Testis (tissue), 5 donors: ENCODE measurements at places on chromosomes 7 and 10.

GRCh38 chr10:78445308-78445707 lies 411.6 kb downstream of the RPS24 start:
- no peak for DNase-seq

- DNase-seq = no peak
Measured at GRCh38 chr10:71924771-71925170, 39.4 kb upstream of the CHST3 start.

- DNase-seq = no peak
Measured at GRCh38 chr10:113554214-113554613, 1.4 kb downstream of the HABP2 start.

DNA sequence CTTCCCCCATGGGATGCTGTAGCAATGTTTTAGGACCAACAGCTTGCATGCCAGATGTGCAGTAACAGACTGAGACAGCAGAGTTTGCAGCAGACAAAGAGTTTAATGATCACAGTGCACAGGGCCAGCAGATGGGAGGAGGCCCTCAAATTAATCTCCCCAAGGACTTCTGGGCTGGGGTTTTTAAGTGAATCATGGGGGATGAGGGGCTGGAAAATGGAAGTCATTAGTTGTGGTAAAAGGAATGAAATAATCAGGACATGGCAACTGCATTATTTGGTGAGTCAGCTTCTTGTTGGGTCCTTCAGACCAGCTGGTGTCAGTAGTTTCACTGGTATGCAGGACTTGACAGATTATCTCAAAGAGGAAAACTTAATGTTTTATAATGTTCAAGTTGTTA lies 12.6 kb upstream of the NRBF2 start:
- no peak for DNase-seq

DNA sequence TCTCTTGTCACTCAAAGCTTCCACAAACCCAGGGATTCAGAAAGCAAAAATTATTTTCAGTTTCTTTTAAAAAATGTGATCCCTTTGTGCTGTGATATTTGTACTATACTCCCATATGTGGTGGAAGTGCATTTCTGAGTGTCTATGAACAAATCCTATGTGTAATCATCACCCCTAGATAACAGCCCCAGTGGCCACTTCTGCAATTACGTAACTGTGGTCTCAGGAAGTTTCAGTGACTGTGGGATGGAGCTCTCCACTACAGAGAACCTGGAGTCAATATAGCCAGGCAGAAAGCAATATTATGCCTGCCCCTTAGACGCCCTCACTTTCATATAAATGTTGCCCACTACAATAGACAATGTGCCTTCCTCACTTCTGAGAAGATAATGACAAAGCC lies 1101.7 kb upstream of the GHITM start:
- no peak for DNase-seq

- no peak for DNase-seq
Measured at GRCh38 chr10:28298951-28299350, 3.9 kb downstream of the MPP7 start.

DNA sequence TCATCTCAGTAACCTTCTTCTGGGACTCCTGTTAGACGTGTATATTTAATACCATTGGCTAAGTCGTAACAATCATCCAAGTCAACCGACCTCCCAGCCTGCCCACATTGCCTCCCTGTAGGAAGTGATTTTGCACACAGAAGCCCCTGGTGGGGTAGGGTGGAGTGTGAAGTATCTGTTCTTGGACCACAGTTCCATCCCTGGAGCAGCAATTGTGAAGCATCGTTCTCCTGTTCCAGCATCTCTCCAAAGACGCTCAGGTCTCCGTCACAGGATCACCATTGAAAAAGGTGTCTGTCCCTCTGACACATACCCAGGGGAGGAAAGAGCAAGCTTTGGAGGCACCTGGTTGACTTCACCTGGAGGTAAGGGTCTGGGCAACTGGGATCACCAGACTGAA lies 72.9 kb downstream of the CCDC3 start:
- DNase-seq = no peak

- no peak for DNase-seq
Measured at GRCh38 chr10:817371-817770, 114.1 kb downstream of the LARP4B start.

DNA sequence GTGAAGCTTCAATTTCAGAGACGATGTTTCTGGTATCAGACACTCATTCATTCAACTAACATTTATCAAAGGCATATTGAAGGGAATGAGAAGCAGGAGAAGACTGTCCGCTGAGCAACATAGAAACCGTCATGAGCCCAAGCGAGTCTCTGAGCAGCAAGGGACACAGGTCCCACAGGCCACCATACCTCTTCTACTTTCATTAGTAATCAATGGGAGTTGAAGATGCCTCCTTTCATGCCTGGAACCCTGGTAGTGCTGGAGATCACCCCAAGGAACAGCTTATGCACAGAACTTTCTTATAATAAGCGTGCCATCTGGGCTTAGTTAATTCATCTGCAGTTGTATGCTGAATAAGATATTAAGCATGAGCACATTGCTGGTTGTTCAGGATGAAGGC lies 1.2 kb downstream of the PAX4 start:
- no peak for DNase-seq

DNA sequence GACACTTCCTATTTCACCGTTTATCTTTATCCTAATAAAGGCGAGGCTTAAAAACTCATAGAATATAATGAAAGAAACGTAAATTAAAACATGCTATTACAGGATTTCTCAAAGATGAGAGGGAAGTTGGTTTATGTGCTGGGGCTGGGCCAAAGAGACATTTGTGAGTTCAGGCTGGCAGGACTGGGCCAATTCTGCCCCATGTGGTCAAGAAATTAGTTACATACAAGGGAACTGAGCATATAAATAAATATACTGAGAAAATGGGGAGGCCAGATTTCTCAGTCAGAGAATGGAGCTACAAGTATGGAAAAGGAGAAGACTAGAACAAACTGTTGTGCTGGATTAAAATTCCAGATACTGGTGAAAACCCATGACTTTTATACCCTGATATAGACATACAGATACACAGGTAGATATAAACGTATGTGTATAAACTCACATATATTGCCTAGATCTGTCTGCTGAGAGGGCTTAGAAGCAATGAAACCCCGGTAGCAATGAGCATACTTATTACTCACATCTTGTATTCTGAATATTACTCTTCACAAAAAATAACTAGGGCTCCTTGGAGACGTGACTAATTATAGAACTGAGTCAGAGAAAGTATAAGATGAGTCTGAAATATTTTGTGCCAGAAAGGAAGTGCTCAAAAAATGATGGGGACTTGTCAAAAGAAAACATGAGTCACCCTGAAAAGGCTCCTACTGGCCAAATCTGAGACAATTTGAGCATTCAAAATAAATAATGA lies 155.7 kb upstream of the FGFR2 start:
- no peak for DNase-seq

DNA sequence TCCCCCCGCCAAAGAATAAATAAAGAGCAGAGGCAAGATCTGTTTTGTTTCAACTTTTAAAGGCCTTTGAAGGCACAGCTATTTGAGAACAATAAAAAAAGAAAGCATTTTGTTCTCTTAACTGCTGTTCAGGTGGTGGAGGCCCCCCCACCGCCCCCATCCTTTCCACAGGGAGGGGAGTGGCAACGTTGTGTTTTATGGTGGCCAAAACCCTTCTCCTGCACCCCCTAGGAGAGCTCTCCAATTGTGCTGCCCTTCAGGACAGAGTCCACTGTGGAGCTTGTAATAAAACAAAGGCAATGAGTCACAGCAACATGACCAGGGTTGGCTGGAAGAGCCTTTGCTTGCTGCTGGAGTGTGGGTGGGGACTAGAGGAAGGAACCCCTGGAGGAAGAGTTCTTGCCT lies 987.9 kb downstream of the KCNMA1 start:
- no peak for DNase-seq

GRCh38 chr10:70523549-70523948 lies 45.0 kb downstream of the PALD1 start:
- DNase-seq = no peak

DNA sequence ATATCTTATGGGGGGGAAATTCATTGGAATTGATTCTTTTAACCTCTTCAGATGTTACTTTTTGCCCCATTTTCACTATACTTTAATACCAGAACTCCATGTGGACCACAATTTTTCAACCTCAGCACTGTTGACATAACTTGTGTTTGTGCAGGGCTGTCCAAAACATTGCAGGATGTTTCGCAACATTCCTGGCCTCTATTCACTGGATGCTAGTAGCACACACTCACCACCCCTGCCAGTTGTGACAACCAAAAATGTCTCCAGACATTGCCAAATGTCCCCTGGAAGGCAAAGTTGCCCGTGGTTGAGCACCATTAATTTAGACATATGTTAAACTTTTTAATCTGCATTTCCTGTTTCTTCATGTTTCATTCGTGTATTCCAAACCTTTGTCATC lies 234.7 kb downstream of the GFRA1 start:
- DNase-seq = no peak

DNA sequence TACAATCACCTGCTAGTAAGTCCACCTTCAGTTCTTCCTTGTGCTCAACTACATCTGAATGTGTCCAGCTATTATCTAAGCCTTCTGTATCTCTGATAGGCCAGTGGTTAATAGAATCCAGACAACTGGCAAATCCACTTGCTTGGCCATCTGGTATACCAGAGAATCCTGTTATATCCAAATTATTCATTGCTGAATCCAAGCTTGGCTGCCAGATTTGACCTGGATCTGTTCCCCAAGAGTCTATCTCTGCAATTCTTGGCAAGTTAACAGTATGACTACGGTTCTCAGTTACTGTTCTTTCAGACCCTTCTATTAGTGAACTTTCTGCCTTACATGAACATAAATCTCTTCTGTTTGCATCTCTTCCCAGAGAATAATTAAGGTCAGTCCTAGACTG lies 154.6 kb upstream of the TARP start:
- DNase-seq = no peak

DNA sequence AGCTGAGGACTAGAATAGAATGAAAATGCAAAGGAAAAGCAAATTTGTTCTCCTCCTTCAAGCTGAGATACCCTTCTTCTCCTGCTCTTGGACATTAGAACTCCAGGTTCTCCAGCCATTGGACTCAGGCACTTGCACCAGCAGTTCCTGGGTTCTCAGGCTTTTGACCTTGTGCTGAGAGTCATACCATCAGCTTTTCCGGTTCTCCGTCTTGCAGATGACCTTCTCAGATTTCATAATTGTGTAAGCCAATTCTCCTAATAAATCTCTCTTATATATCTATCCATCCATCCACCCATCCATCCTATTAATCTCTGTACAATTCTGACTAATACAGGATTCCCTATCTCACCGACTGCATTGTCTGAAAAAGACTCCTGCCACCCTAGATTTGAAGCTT lies 108.3 kb downstream of the AHR start:
- no peak for DNase-seq

GRCh38 chr10:80492848-80493521 lies 38.9 kb downstream of the TSPAN14 start:
- DNase-seq = no peak

- no peak for DNase-seq
Measured at GRCh38 chr10:69715156-69715898, 85.3 kb downstream of the FAM241B start.
